ENCODE measurements at places on chromosomes 2 and 18.

DNA sequence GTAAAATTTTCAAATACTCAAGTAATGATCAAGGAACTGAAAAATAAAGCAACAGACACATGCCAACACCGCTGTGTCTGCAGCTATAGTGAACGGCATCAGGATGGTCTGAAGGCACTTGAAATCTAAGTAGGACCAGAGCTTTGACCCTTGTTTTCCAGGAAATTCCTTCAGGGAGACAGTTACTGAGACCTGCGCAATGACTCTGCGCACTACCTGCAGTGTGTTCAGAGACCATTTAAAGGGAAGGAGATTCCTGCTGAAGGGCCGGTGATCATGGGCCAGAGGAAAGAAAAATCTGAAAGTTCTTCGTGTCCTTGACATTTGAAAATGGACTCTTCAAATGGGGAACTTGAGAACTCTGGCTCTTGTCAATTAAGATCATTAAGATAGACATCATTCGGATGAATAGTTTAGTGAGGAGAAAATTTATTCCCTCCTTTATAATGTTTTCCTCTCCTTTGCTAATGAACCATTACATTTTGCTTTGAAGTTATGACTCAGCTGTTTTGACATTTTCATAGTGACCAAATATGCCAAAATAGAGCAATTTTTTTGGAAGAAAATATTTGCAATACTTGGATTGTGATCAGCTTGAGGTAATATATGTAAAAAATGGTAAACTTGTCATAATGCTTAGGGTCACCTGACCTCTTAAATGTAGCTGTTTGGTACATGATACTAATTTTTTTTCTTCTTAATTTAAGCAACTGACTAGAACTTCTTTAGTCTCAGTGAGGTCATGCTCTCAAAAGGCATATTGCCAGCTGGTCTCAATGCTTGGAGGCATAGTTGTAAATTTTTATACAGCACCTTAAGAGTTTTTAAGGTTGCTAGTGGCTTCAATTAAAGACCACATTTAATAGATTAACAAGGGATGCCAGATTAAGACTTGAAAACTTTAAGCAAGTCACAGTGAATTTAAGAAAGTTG is 329.3 kb downstream of the ARHGAP15 start:
- DNase-seq, result no peak

- DNase-seq, result no peak
Measured at GRCh38 chr2:64975232-64975821, 13.9 kb upstream of the SLC1A4 start.

DNA sequence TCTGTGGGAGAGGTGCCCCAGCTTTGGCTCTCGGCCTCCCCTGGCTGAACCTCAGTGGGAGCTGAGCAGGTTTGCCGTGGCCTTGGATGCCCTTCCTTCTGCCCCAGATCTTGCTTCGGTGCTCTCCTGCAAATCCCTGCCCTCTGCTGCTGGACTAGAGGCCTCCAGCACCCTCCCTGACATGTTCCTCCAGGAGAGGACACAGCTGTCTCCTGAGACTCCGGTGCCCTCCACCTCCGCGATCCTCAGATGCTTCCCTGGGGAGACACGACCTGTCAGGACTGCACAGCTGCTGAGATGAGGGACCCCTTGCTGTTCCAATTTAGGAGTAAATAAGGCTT is 7.3 kb upstream of the NT5DC4 start:
- DNase-seq, result no peak

DNA sequence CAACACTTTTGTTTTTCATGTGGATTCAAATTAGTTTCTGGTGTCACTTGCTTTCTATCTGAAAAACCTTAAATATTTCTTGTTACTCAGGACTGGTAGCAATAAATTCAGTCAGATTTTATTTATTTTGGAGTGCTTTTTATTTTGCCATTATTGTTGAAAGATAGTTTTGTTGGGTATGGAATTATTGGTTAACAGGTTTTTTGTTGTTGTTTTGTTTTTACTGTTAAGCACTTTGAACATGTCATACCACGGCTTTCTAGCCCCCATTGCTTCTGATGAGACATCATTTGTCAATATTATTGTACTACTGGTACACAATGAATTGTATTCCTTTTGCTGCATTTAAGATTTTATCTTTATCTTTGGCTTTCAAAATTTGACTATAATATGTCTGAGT is 12.9 kb upstream of the SFT2D3 start:
- no peak for DNase-seq

DNA sequence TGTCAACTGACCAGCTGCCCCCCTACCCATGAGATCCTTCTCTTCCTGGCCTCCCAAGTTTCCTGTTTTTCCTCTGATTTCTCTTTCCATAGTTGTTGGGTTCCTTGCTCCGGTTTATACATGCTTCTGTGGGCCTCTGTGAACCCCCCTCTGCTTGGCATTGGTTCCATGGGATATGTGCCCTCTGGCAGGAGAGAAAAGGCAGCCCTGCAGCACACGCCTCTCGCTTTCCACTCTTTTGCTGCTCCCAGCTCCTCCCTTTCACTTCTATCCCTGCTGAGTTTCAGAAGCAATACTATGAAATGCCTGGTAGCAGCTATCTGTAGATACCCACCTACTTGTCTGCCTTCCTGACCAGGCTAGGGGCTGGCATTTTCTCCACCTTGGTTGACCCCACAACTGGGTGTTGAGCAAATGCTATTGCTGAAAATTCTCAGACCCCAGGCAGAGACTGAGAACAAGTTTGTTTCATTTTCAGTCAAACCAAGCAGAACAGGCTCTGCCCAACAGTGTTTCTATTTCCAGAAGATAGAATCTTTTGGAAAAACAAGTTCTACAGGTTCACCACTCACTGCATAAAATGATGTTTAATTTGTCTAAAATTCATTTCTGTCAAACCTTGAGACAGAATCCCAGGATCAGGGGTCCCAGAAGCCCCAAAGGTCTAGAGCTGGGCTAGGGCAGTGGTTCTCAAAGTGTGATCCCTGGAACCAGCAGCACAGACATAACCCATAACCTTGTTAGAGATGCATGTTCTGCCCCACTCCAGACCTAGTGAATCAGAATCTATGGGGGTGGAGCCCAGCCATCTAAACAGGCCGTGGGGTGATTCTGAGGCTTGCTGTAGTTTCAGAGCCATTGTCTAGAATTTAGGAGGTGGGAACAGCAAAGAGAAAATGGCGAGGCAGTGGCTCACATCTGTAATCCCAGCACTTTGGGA is 13.4 kb downstream of the CAPG start:
- no peak for DNase-seq

DNA sequence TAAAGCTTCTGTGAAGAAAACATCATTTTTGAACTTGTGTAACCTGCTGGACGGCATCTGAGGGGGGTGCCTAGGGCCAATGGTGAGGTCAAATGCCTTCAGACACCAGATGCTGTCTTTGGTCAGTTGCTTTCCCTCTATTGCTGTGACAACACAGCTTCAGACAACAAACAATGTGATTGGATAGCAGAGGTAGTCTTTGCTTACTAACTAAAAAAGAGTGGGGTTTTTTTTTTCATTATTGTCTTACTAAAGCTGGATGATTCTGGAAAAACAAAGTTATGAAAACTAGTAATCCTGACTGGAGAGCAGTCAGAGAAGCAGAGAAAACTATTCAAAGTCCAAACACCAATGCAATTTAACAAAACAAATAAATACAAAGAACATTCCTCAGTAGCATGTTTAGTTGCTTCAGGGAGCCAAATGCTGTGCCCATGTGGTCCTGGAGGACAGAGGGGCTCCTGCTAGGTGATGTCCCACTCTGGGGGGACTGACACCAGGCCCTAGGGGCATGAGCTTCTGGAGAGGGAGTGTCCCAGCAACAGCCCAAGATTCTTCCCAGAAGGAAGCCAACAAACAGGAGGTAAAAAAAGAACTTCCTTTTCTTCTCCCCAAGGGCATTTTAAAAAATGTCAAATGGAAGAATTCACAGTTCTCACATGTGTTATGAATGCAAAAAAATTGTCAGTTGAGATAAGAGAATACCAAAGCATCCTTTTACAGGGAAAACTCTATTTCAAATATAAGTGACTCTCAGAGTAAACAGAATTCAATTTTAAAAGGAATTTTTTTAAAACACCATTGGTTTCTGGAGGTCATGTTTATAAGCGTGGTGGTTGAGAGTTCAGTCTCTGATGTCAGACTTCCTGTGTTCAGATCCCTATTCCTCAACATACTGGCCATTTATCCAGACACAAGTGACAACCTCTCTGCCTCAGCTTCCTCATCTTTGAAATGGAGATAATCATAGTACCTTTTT is 181.1 kb upstream of the PGAP1 start:
- no peak for DNase-seq

DNA sequence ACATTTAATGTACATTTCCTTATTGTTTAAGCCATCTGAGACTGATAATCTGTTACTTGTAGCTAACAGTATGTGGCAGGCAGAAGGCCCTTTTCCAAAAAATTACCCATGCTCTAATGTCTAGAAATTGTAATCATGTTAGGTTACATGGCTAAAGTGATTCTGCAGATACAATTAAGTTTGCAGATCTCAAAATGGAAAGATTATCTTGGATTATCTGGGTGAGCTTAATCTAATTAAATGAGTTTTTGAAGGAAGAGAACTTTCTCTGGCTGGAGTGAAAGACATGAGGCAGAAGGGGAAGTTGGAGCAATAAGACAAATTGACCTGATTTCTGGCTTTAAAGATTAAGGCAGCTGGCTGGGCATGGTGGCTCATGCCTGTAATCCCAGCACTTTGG is 76.3 kb downstream of the MBD2 start:
- DNase-seq, result no peak

DNA sequence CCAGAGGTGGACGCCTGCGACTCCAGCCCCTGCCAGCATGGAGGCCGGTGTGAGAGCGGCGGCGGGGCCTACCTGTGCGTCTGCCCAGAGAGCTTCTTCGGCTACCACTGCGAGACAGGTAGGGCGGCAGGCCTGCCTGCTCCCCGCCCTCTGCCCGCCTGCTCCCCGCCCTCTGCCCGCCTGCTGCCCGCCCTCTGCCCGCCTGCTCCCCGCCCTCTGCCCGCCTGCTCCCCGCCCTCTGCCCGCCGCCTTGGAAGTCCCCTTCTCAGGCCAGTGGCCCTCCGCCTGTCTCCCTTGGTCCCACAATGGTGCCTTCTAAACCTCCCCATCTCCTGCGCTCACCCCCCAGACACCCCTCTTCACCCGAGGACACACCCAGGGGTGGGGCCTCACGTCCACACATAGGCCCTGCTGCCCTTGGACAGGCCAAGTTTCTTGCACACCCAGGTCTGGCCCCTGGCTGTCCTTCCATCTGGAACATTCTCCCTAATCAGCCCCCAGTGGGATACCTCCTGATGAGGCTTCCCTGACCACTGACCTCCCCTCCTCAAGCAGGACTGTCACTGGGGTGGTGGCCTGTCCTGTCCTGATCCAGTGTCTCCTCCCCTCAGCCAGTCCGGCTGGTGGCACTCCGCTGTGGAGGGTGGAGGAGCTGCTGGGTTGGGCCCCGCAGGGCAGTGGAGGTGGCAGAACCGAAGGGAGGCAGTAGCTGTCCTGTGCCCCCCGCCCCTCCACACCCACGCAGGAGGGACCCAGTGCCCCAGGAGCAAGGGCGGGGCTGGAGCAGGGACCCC is 37.9 kb downstream of the MTERF4 start:
- peak; percentile 67 for DNase-seq

GRCh38 chr2:170310876-170311502 is 133.0 kb downstream of the MYO3B start:
- DNase-seq, result no peak

GRCh38 chr2:143356736-143357446 is 227.7 kb downstream of the ARHGAP15 start:
- no peak for DNase-seq

GRCh38 chr2:221448057-221448843 is 123.9 kb downstream of the EPHA4 start:
- no peak for DNase-seq

GRCh38 chr2:31675485-31675901 is 94.8 kb upstream of the SRD5A2 start:
- no peak for DNase-seq

DNA sequence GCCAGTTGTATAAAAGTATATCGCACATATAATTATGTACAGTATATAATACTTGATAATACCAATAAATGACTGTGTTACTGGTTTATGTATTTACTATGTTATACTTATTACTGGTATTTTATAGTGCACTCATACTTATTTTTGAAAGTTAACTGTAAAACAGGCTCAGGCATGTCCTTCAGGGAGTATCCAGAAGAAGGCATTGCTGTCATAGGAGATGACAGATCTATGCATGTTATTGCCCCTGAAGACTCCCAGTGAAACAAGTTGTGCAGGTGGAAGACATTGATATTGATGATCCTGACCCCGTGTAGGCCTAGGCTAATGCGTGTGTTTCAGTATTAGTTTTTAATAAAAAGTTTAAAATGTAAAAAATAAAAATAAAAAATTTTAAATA is 20.3 kb upstream of the ASXL3 start:
- no peak for DNase-seq

- DNase-seq, result no peak
Measured at GRCh38 chr2:10471046-10471571, 23.0 kb upstream of the ODC1 start.

GRCh38 chr2:43568228-43568627 is 27.6 kb downstream of the THADA start:
- DNase-seq, result no peak

GRCh38 chr2:171966235-171966634 is 33.5 kb upstream of the METAP1D start:
- no peak for DNase-seq

- no peak for DNase-seq
Measured at GRCh38 chr18:23900994-23901393, 113.6 kb upstream of the TTC39C start.

DNA sequence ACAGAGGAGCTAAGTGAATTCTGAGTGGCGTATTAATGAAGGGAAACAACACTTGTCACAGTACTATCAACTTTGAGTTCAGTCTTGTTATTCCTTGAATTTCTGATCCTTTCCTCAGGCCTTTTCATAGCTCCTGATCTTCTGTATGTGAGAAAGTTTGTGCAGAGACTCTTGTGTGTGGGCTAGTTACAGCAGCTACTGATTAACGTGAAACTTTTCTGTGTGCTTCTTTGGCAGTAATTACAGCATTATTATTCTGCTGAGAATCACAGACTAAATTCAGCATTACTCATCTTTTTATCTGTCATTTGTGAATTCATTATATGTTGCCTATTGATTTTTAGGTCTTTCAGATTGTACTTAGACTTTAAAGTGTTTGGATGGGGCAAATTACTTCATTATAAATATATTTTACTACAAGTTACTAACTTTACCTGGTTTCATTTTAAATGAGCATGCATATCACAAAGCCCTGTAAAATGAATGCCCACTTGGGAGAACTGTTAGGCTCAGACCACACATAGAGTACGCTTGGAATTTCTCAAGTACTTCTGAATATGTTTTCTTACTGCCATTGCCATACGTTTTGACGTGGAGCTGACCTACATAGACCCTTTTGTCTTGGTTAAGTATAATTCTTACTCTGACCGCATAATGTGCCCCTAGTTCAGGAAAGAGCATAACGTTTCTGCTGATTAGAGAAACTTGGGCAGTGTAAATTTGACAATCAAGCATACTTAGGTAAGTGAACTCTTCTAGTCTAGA is 36.2 kb downstream of the CREB1 start:
- DNase-seq, result no peak

- no peak for DNase-seq
Measured at GRCh38 chr2:55088400-55088799, 38.1 kb upstream of the RTN4 start.

- DNase-seq, result no peak
Measured at GRCh38 chr2:15693382-15693781, 101.7 kb downstream of the DDX1 start.

GRCh38 chr2:38220164-38220563 is 144.2 kb upstream of the CYP1B1 start:
- DNase-seq, result no peak

All from CD4-positive, alpha-beta T cell treated with Interleukin-6 for 4 hours (primary cell).